GM13977 (cell line): ENCODE measurements at places on chromosomes 3 and 15.

DNA sequence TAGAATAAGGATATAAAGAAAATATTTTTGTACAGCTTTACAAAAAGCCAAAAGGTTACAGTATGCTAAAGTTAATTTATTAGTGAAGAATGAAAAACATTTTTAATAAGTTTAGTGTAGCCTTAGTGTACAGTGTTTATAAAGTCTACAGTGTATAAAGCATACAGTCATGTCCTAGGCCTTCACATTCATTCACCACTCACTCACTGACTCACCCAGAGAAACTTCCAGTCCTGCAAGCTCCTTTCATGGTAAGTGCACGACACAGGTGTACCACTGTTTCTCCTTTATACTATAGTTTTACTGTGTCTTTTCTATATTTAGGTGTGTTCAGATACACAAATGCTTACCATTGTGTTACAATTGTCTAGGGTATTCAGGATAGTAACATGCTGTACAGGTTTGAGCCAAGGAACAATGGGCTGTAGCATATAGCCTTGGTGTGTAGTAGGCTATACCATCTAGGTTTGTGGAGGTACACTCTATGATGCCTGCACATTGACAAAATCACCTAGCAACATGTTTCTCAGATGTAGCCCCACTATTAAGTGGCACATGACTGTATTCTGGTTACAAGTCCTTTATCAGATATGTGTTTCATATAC, 197.1 kb upstream of the KBTBD8 start:
- no peak for DNase-seq

DNA sequence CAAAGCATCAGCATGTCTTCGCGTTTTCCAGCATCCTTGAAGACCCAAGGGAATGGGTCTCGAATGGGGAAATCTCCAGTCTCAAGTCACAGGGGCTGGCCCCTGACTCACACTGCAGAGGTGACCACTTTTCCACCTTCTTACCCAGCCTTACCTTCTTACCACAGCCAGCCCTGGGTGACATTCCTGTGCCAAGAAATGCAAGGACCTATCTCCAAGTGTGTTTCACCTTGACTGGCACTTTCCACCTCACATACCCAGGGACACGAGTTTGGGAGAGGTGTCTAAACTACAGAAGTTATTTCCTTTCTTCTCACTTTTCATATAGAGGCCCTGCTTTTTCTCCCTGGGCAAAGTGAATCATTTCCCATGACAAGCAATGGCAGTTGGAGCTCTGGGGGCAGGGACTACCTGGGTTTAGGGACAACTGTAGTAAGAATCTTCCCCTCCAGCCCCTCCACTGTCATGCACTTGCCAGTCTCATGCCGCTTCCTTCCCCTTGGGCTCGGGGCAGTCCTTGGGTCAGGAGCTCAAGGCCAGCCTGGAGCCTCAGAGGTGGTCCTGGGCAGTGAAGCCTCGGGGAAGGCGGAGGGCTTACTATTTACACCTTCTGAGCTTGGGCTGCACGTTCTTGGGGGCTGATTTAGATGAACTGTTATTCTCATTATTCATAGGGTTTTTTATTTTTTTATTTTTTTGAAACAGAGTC, 16.8 kb downstream of the PAQR5 start:
- peak; percentile 4 for DNase-seq

DNA sequence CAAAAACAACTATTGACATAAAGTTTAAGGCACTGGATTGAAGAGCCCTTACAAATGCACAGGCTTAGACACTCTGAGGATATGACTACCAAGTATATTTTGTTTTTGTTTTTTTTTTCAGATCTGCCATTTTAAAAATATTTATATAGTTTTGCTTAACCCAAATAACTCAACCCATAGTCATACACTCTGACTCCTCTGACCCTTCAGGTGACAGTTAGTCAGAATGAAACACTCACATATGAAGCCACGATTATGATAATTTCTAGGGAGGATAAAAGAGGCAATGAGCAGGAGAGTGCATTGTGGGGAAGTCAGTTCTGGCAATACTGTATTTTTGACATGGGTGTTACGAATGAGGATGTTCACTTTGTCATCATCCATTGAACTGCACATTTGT, 774.7 kb downstream of the MECOM start:
- no peak for DNase-seq

DNA sequence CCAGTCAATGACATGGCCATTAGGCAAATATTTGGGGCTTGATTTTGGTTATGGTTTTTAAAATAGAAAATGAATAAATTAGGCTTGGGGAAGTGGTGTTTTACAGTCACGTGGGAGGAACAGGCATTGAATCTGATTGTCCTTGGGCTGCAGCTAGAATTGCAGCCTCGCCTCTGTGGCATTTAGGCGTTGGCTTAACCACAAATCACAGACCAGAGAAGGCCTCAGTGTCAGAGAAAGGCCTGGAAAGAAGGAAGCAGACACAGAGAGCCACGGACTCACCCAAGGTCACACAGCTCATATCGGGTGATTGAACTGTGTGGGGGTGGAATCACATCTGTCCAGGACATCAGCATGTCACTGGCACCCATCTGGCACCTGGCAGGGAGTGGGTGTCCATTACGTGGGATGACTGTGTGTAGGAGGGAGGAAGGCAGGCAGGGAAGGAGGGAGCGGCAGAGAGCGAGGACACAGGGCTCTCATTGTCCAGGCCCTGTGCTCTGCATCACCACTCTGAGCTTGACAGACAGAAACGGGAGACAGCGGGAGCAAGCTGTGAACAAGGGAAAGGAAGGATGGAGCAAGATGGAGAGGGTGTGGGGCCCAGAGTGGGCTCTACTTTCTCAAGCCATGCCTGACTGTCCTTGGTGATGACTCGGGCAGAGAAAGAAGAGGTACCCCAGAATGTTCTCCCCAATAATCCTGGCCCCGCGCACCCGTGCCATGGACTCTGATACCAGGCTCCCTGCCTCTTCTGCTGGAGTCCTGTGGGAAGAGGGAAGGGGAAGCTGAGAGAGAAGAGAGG, 186.4 kb downstream of the FAM43A start:
- DNase-seq = peak; percentile 25

- DNase-seq = no peak
Measured at GRCh38 chr3:53795789-53796560, 50.2 kb downstream of the CHDH start.

GRCh38 chr15:93312891-93313486, 224.0 kb upstream of the RGMA start:
- no peak for DNase-seq

DNA sequence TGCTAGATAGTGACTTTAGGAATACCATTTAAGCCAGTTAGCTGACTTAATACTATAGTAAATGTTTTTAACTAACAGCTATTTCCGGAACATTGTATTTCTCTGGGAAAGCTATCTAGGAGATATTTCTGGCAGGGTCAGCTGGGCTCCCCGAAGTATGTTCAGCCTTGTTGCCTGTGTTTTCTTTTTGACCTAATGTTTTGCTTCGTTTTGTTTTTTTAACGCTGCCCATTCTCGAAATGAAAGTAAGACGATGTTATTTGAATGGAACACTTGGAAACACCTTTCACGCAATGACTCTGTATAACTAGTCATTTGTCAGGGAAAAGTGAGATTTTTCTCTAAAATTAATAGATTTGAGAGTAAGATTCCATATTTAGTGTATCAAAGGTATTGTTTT, 702.9 kb upstream of the NAALADL2 start:
- DNase-seq = no peak

DNA sequence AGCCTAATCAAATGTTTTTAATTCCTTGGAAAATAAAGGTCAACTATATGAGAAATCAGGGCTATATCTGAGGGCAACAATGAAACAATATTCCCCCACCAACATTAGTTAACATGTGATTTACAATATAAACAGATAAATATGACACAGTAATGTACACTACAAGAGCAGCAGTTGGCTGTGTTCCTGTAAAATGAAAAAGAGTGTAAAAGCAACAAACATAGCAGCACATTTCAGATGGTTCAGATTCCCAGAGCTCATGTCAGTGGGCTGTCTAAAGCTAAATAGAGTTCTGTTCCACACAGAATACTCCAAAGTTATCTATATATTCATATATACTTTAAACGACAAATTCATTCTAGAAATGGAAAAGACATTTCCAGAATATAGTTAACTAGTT, 42.6 kb downstream of the ANKRD28 start:
- DNase-seq = no peak

GRCh38 chr3:46565607-46566039, 479 bp downstream of the LRRC2 start:
- DNase-seq = no peak

DNA sequence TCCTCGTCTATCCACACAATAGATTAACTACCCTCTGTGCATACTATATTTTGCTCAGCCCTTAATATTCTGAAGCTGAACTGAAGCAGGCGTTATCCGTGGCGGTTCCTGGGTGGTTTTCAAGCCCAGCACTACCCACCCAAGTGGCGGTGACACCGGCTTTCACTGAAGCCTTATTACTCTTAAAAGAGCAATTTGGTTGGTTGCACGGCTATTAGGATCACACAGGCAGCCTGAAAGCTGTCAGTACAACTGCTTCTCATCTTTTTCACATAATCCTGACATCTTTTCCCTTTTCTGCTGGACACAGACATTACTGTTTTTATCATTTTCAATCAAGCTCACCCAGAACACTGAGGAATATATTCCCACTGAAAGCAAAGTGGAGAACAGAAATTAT, 525.3 kb upstream of the ZNF717 start:
- DNase-seq = no peak

DNA sequence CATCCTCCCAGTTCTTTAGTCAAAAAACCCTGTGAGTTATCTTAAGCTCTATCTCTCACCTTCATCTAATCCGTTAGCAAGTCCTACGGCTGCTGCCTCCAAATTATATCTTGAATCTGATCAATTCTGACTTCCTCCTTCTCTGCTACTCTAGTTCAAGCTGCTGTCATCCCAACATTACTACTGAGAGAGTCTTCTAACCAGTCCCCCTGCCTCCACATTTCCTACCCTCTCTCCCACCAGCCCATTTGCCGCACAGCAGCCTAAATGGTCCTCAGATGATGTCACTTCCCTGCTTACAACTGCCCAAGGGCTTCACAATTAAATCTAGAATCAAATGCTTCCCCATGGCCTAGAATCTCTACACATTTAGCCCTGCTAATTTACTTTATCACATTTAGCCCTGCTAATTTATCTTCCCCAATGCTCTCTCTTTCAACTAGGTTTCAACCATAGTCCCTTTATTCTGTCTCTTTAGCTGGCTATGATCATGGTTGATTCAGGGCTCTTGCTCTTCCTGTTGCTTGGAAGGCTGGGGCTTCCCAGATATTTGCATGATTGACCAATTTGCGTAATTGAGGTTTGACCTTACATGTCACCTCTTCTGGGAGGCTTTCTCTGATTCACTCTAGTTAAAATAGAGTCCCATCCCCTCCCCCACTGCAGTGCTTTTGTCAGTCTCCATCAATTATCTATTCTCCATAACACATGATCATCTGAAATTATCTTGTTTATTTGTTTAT, 11.0 kb upstream of the ARL14 start:
- peak; percentile 33 for DNase-seq

DNA sequence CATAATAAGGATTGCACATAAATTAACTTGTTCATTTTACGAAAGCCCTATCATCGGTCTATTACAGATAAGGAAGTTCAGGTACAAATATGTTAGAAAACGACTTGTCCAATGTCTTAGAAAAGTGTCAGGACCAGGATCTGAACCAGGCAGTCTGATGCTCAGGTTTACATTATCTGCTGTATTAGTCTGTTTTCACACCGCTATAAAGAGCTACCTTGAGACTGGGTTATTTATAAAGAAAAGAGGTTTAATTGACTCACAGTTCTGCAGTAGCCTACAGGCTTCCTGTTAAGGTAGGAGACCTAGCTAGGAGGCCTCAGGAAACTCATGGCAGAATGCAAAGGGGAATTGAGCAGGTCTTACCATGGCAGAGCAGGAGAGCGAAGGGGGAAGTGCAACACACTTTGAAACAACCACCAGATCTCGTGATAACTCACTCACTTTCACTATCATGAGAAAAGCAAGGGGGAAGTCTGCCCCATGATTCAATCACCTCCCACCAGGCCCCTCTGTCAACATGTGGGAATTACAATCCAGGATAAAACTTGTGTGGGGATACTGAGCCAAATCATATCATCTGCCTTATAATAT, 45.8 kb upstream of the GOLIM4 start:
- DNase-seq = no peak

- no peak for DNase-seq
Measured at GRCh38 chr3:192239956-192240355, 487.4 kb downstream of the FGF12 start.
